Suprapubic skin (tissue), 4 donors: ENCODE measurements at places on chromosomes 6 and 20. TPM values are rescaled to one million over a fixed set of nuclear protein-coding genes. Genes with fewer than 3 reads are reported as not detected.

MUC21 gene
- not detected for total RNA-seq

CFAP61 gene
- total RNA-seq = 0.34 TPM

- no peaks in the 10 kb centered on the region for H3K36me3 ChIP-seq
- no peak overlapping the region for H3K4me3 ChIP-seq
- peaks cover 11% of the 10 kb centered on the region for H3K27me3 ChIP-seq
- no peak for DNase-seq
Measured at GRCh38 chr20:47867831-47868230, 82.5 kb upstream of the SULF2 start.

GRCh38 chr20:47741669-47742608 lies 43.3 kb downstream of the SULF2 start:
- H3K4me1 ChIP-seq = no peaks in the 10 kb centered on the region
- no peaks in the 10 kb centered on the region for H3K27me3 ChIP-seq
- no peaks in the 10 kb centered on the region for H3K36me3 ChIP-seq
- H3K27ac ChIP-seq = no peak overlapping the region

DNA sequence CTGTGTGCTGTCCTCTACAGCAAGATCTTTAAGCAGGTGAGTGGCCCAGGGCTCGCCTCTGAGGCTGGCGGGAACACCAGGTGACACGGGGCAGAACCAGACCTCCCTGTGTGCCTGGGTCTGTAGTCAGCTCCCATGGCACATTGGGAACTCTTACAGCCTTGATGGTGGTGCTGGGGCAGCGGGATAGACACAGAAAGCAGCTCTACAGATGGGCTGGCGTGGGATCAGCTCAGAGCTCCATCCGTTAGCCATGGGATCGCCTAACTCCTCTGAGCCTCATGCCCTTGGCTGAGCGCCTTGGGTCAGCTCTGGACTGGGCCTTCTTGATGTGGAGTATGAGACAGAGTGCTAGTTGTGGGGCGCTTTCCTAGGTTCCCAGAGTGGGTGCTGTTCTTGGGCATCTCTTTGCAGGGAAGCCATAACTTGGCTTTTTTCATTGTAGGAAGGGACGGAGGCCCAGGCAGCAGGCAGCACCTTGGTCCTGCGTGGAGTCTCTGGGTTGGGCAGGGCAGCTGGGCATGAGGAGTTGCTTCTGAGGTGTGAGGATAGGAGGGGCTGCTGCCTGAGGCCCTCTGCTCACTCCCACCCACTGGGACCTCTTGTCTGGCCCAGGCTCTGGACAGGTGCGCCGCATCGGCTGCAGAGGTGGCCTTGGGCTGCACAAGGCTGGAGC lies 51.3 kb downstream of the EFCAB8 start:
- H3K4me3 ChIP-seq = no peak overlapping the region
- no peak for DNase-seq
- no peaks in the 10 kb centered on the region for H3K36me3 ChIP-seq
- no peaks in the 10 kb centered on the region for H3K27me3 ChIP-seq
- H3K4me1 ChIP-seq = no peaks in the 10 kb centered on the region
- no peak overlapping the region for H3K27ac ChIP-seq
